ENCODE measurements at places on chromosomes 16 and 17.

DNA sequence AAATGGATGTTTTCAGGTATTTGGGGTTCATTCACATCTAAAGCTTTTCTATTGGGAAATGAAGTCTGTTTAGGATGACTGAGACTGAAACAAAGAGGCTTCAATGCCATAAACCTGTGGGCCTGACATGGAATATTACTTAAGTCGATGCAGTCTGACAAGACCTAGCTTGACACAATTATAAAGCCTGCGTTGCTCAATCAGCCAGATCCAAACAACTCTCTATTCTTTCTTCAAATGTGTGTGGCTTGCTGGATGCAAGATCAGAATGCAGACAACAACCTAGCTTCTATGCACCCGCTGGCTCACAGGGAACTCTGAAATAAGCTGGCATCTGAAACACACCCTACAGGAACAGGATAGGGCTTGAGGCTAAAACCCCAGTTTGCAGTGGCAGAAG is 40.0 kb downstream of the RFFL start:
- no peak for DNase-seq

DNA sequence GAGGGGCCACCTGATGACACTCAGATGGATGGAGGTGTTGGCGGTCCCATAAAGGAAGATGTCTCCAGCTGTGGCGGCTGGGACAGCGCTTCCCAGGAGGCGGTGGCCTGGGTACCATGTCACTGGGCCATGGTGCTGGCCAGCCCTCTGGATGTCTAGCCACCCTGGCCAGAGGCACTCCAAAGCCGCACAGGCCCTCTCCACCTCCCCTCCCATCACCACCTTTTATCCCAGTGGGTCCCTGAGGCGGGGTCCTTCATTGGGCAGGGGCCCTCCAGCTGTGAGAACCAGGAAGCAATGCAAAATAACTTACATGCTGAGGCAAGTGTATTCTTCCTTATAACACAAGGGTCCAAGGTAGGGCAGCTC is 23.1 kb downstream of the RAB11FIP4 start:
- DNase-seq: no peak

DNA sequence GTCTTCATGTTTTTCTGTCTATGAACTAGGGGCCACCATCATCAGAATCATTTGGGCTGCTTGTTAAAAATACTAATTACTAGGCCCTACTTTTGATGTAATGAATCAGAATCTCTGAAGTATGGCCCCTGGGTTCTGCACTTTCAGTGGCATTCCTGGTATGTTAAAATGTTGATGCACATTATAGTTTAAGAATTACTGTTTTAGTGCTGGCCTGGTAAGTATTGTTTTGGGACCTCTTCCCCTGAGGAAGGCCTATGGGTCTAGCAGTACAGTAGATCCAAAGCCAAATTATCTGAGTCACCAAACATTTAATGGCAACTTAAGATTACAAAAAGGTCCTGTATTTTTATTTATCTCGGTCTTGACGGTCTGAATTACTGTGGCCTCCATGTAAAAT is 58.8 kb downstream of the AP2B1 start:
- no peak for DNase-seq

- DNase-seq: no peak
Measured at GRCh38 chr16:57748596-57748995, 13.0 kb downstream of the KATNB1 start.

DNA sequence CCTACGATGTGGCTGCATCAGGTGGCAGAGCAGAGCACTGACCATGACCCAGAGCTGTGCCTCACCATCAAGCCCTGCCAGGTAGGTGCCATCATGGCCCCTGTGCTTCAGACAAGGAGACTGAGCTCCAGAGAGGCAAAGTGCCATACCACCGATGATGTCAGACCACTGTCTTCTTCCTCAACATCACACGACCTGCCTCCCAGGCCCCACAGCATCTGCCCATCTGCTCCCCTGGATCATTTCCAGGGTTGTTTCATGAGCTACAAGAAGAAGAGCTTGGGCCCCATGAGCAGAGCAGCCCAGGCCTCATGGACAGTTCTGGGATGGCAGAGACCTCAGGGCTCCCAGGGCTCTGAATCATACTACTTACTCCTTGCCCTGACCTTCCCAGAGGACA is 9.9 kb downstream of the XYLT1 start:
- no peak for DNase-seq

GRCh38 chr16:67246756-67247191 is 507 bp downstream of the FHOD1 start:
- DNase-seq: no peak

DNA sequence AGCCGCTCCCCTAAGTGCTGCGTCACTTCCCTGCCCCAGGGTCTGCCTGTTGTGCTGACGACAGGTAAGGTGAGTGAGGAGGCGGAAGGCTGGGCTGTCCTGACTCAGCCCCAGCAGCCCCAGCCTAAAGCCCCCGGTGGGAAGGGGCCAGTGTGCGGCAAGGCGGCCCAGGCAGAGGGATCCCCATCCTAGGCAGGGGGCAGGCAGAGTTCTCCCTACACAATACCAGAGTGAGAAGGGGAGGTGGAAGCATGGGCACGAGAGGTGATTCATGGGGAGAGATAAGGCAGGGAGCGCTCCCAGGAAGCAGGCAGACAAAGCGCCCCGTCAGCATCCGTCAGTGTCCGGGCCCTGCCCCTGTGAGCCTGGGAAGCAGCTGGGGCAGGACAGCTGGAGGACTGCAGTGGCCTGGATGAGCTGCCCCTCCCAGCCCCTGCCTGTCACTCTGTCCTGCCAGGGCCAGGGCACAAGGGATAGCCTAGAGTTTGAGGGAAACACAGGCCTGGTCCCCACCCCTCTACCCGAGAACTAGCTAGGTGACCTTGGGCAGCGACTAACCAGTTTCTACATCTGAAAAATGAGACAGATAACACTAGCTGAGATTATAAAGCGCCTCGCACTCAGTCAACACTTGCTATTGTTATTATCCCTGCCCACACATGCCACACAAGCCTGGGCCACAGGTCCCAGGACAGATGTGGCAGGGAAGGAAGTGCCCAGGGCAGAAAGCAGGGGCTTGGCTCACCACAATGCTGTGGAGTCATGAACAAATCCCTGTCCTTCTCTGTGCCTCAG is 3.8 kb downstream of the FAM83G start:
- DNase-seq: no peak

- no peak for DNase-seq
Measured at GRCh38 chr17:30790279-30790678, 34.2 kb downstream of the CRLF3 start.

GRCh38 chr17:27488231-27488630 is 32.0 kb downstream of the KSR1 start:
- DNase-seq: no peak

DNA sequence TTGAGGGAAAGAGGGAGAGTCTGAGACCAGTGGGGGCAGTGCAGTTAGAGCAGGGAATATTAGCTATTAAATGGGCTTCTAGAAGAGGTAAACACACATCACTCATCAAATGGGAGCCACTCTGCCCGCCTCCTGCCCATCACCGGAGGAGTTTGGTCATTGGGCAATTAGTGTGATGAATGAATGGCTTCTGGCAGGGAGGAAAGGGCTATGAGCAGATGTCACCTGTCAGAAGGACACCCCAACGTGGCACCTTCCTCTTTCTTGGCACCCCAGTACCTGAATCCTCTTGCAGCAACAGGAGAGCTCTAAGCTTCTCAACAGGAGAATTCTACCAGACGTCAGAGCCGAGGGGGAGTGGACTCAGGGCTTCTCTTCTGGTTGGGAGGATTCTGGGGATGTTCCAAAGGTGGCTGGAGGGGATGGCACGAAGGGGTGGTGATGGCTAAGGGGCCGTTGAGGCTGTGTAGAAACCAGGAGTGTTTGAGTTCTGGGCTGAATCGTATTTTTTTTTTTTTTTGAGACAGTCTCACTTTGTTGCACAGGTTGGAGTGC is 11.0 kb downstream of the C1QTNF1 start:
- no peak for DNase-seq

- DNase-seq: no peak
Measured at GRCh38 chr17:47897561-47897960, 1.5 kb downstream of the SP2 start.

DNA sequence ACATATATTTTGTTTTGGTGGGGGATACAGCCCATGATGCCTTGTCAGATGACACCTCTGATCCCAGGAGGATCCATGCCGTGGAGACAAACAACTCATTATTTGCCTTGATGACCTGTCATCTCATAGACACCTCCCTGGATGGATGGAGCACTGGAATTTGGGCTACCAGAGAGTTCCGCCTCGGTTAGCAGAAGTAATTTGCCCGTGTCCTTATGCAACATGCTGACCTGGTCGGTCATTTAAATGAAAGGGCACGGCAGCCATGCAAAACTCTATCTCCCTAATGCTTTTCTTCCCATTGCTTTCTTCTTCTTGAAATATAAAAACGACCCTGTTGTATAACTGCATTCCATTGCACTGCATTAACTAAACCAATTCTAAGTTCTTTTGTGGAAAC is 145.3 kb downstream of the GRIN2A start:
- DNase-seq: no peak

DNA sequence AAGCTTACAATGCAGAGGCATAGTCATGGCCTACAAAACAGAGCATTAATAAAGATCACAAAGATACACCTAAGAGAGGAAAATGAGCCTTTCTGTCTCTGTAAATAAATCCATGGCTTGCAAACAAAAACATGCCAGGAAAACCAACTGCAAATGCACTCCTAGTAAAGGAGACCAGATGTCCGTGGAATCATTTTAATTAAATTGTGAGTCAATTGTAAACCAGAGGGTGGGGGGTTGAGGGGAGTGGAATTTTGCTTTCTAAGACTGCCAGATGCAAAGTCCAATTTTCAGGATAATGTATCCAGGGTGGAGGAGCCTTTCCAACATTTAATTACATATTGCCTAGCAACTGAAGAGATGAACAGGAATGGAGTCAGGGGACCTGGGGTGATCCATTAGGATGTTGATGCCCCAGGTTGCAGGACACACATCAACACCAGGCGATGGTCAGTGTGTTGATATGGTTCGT is 390.3 kb upstream of the CCL2 start:
- DNase-seq: no peak

GRCh38 chr16:22625967-22626366 is 115.3 kb downstream of the NPIPB5 start:
- peak; percentile 48 for DNase-seq

- no peak for DNase-seq
Measured at GRCh38 chr16:79816081-79816497, 215.6 kb upstream of the MAF start.

DNA sequence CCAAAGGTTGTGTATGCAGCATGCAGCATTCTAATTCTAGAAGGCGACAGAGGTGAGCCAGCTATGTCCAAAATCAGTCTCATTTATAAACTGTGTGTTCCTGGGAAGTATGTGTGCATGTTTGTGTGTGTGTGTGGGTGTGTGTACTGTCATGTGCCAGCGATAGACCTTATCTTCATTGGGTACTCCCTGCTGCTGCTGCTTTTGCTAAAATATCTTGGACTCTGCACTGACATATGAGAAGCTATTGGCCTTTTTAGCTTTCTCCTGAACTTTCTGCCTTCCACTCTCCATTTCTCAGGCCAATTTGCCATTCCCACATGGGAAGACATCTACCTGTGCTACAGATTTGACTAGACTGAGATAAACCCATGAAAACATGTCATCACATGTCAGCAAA is 2.0 kb upstream of the LPO start:
- DNase-seq: no peak

GRCh38 chr17:35094902-35095301 is 24.8 kb downstream of the RAD51D start:
- peak; percentile 64 for DNase-seq

- no peak for DNase-seq
Measured at GRCh38 chr17:64334851-64335250, 55.8 kb downstream of the PECAM1 start.

DNA sequence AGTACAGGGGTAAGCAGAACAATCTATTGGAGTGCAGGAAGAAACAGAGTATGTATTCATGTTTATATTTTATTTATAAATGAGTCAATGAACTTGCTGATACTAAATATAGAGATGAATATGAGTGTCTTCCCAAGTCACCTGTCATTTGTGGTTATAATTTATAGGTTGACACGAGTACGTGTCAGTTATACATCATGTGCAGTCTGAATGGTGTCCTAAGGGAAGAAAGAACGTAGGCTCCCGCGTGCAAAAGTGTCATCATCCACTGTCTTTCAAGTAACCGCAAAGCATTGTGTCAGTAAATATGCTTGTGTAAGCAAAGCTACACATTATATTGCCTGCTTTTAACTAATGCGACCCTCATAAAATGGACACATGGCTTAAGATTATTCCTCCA is 786.1 kb downstream of the KCNJ2 start:
- no peak for DNase-seq

Measured in skeletal muscle cell (primary cell).